ENCODE measurements at places on chromosomes 7 and 10.

- no peak for DNase-seq
- H3K36me3 ChIP-seq = no peaks in the 10 kb centered on the region
- H3K27me3 ChIP-seq = no peaks in the 10 kb centered on the region
- H3K27ac ChIP-seq = no peak overlapping the region
- no peak overlapping the region for H3K4me3 ChIP-seq
Measured at GRCh38 chr10:78225594-78225993, 191.9 kb downstream of the RPS24 start.

- no peak overlapping the region for H3K27ac ChIP-seq
- no peak for DNase-seq
Measured at GRCh38 chr7:110786328-110786965, 304.5 kb upstream of the LRRN3 start.

DNA sequence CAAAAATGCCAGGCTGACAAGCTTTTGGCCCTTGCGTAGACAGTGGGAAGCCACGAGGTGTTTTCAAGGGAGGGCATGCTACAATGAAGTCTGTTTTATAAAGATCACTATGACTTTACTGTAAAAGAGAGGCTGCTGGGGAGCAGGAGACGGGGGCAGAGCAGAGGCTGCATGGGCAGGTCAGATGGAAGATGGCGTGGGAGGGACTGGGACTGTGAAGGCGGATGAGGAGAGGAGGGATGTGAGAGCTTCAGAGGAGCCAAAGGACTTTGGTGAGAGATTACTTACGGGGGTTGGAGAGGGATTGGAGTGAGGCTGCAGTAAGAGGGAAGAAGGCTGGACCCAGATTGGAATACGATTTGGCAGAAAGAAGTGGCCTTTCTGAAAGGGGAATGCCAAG, 86.6 kb upstream of the PCBD1 start:
- no peaks in the 10 kb centered on the region for H3K36me3 ChIP-seq
- no peak overlapping the region for H3K27ac ChIP-seq
- H3K27me3 ChIP-seq = no peaks in the 10 kb centered on the region
- H3K4me3 ChIP-seq = no peak overlapping the region
- no peaks in the 10 kb centered on the region for H3K4me1 ChIP-seq

DNA sequence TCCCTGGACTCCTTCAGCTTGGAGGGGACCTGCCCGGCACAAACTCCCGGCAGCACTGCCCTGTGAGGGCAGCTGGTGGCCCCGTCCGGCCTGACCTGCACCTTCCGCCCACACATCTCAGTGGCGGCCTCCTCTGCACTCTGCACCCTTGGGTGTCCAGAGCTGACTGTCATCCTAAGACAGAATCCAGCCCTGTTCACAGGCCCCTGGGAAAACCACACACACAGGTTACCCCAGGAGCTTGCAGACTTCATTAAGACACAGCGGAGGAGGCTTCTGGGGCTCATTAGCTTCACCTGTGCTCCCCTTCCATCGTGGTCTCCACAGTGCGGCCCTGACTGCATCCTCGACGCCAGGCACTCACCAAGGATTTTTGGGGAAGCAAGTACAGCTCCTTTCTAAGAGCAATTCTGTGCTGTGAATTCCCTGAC, 51.5 kb upstream of the SHH start:
- DNase-seq = peak; percentile 12
- no peaks in the 10 kb centered on the region for H3K27me3 ChIP-seq
- no peaks in the 10 kb centered on the region for H3K36me3 ChIP-seq
- H3K27ac ChIP-seq = no peak overlapping the region
- H3K4me1 ChIP-seq = no peaks in the 10 kb centered on the region

- no peaks in the 10 kb centered on the region for H3K27me3 ChIP-seq
- no peak overlapping the region for H3K27ac ChIP-seq
- H3K4me1 ChIP-seq = no peaks in the 10 kb centered on the region
- no peaks in the 10 kb centered on the region for H3K36me3 ChIP-seq
Measured at GRCh38 chr7:157589680-157590079, 252.9 kb downstream of the DNAJB6 start.

DNA sequence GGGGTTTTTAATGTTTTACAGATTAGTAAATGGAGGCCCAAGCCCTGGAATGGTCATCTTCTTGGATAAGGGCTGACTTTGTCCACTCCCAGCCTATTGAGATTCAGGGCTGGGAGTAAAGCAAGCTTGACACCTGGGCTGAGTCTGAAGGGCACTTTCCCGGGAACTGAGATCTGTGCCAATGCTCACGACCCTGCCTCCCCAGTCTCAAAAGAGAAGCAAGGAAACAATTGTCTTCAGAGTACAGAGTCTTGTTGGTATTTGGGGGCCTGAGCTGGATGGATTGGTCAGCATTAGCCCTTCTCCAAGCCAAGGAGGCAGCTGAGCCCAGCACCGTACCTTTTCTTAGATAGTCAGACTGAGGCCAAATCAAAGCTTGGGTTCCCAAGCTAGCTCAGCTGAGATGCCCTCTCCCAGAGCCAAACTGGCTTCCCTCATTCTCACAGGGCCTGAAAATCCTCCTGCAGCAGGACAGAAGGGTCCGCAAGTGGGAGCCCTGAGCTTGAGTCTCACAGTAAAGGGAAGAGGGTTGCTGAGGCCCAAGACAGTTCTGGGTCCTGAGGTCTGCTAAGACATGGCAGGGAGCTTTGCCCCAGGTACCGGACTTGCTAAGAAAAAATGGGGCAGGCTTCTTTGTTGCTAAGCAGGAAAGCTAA, 3.7 kb downstream of the DDIT4 start:
- peak overlapping the region; percentile 99 for H3K27ac ChIP-seq
- no peak overlapping the region for H3K4me3 ChIP-seq
- DNase-seq = no peak
- peaks cover 6% of the 10 kb centered on the region for H3K4me1 ChIP-seq
- no peaks in the 10 kb centered on the region for H3K27me3 ChIP-seq

DNA sequence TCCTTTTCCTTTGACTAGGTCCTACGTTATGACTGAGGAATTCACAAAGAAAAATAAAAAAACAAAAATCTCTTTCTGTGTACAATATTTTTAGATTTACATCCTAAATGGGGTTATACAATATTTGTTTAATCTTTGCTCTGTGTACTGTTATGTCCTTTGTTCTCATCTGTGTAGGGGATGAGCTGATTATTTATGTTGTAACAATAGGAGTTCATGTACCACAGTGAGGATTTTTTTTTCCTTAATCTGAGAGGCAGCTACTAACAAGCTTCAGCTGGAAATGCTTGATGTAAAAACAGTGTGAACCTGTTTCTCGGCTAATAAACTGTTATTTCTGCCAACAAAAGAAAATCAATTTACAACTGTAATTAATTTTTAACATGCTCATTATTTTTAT, 58.0 kb downstream of the ORC5 start:
- no peak for DNase-seq
- H3K27me3 ChIP-seq = no peaks in the 10 kb centered on the region
- no peak overlapping the region for H3K4me3 ChIP-seq
- no peak overlapping the region for H3K27ac ChIP-seq
- no peaks in the 10 kb centered on the region for H3K4me1 ChIP-seq
- H3K36me3 ChIP-seq = no peaks in the 10 kb centered on the region

DNA sequence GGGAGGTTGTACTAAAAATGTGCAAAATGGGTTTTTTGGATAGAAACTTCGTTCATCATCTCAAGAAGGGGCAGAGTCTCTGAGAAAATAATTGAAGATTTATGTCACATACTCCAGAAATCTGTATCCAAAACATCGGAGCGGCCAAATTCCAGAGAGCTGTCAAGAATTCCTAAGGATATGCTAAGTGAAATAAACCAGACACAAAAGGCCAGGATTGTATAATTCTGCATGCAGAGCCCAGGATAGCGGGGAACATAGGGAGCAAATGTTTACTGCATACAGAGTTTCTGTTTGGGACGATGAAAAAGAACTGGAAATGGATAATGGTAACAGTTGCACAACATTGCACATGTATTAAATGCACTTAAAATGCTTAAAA, 224.2 kb upstream of the AUTS2 start:
- no peaks in the 10 kb centered on the region for H3K4me1 ChIP-seq
- no peaks in the 10 kb centered on the region for H3K36me3 ChIP-seq
- no peak overlapping the region for H3K4me3 ChIP-seq

DNA sequence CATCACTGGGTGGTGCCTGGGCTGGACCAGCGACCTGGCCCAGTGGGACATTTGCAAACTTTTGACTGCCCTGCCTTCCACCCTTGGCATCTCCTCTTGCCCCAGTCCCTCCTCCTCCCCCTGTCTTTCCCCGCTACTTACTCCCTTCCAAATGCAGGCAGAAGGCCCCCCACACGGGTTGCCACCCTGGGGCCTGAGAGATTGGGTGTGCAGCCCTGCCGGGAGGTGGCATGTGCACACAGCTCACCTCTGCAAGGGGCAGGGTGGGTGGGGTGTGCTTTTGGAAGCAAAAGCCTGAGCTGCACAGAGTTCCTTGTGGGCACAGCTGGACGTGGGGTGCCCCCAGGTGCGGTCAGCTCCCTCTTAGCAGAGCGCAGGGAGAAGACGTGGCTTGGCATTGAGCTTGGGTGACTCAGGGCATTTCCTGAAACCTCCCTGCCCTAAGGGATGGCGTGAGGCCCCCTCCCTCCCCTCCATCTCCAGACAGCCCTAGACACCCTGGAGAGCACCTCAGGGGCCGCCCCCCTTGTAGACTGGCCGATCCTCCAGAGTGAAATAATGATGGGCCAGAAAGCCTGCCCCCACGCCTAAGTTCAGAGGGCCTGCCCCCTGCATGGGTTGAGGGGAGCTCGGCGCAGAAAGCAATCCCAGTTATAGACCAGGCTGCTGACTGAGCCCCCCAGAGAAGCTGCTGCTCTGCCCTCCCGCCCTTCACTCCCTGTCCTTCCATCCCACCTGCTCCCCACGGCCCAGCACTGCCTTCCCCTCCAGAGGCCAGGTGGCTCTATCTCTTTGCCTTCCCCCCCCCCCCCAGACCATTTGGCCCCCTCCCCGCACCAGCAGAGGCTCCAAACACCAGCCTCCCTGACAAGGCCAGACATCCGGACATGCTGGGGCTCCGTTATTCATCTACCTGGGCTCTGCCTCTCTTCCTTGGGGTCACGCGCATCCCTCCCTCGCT, 2.3 kb upstream of the SHH start:
- DNase-seq = no peak
- H3K36me3 ChIP-seq = no peaks in the 10 kb centered on the region
- no peak overlapping the region for H3K4me3 ChIP-seq
- no peak overlapping the region for H3K27ac ChIP-seq

DNA sequence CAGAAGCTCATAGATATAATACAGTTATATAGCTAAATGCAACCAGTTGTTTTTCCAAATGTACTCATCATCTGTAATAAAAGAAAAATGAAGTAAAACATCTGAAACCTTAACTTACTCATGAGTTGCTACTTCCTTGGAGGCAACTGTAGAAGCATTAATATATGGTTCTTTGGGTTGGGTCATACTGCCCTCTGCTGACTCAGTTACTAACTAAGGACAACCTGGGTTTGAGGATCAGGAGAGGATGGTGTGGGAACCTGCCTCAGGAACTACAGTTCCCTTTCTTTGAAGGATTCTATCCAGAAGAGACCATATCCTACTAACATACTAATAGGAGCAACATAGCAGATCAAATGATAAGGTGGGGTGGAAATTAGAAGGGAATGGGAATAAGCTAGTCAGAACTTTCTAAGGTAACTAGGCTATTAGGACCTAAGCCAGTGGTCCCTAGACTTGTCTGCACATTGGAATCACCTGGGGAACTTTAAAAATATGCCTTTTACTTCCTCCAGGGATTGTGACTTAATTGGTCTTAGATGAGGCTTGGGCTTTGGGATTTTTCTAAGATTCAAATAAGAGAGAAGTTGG, 20.7 kb downstream of the COX15 start:
- H3K4me1 ChIP-seq = no peaks in the 10 kb centered on the region
- no peak overlapping the region for H3K27ac ChIP-seq
- DNase-seq = no peak
- H3K27me3 ChIP-seq = no peaks in the 10 kb centered on the region
- H3K4me3 ChIP-seq = no peak overlapping the region
